ENCODE measurements at places on chromosomes 1 and 21.
A peak's percentile ranks its signal among the peaks of the same experiment; 100 is the strongest.

- DNase-seq, result no peak
Observed at GRCh38 chr1:212814537-212815334, 23.0 kb downstream of the TATDN3 start.

- no peak for DNase-seq
Observed at GRCh38 chr1:8429549-8430110, 111.7 kb downstream of the SLC45A1 start.

DNA sequence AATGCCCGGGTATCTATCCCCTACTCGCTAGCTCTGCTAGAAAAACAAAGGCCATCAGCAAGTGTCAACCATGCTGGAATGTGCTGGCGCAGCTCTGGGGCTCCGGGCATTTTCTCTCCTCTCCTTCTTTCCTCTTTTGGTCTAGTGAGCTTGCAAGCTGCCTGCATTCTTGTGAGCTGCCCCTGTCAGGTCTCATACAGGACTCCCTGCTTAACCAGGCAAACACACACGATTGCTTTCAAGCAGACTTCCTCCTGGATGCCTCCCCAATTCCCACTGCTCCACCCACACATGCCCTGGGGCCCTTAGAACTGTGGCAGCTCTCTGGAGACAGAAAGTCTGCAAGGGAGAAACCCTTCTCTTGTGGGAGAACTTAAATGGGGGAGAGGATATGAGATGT, 35.7 kb upstream of the SUCO start:
- no peak for DNase-seq

DNA sequence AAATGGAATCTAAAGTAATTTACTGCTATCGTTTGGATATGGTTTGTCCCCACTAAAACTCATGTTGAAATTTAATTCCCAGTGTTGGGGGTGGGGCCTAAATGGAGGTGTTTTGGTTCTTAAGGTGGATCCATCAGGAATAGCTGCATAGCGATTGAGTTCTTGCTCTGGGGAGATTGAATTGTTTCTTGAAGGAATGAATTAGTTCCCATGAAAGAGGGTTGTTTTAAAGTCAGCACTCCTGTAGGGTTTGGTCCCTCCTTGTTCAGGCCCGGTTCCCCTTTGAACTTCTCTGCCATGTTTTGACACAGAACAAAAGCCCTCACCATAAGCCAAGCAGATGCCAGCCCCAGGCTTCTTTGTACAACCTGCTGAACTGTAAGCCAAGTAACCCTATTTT, 170.9 kb downstream of the COL11A1 start:
- no peak for DNase-seq

GRCh38 chr1:118841521-118841920, 146.6 kb downstream of the TBX15 start:
- DNase-seq, result no peak

DNA sequence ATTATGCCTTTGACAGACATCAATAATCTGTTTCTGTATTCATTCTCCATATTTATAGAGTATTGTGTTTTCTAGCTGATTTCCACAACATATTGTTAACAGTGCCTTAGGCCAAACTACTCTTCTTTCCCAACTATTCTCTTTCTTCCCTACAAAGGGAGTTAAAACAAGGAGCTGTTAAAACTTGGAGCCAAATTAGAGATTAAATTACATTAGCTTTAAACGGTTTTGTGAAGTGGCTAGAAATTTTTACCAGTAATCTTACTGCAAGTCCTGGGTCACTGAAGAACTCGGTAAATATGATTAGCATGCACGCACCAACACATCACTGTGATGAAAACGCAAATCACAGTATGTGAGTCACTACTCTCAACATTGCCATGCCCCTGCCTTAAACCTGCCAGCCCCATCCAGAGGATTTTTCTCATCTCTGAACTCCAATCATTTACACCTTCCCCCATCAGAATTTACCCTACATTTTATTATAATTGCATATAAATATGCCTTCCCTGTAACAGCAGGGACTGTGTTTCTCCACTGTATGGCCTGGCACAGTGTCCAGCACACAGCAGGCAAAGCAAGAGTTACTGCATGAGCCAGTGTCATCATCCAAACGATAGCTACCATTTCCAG, 1.5 kb upstream of the PRDX6 start:
- no peak for DNase-seq

DNA sequence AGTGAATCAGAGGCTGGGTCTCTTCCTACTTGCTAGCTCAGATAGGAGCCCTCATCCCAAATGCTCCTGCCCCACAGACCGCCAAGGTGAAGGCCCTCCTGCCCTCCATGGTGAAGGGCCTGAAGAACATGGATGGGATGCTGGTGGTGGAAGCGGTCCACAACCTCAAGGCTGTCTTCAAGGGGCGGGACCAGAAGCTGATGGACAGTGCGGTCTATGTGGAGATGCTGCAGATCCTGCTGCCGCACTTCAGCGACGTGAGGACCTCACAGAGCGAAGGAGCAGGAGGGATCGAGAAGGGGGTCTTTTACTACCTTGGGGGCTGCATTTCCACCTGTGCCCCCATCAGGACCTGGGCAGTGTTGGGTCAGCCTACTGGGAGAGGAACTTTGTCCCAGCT, 14.6 kb upstream of the TTC4 start:
- no peak for DNase-seq

- DNase-seq, result no peak
Observed at GRCh38 chr21:38773099-38774061, 32.3 kb upstream of the ETS2 start.

GRCh38 chr1:205568135-205568468, 63.6 kb downstream of the CDK18 start:
- DNase-seq, result no peak

- no peak for DNase-seq
Observed at GRCh38 chr21:14672466-14672865, 126.4 kb upstream of the SAMSN1 start.

- DNase-seq, result no peak
Observed at GRCh38 chr1:229991104-229991513, 75.9 kb upstream of the GALNT2 start.

- no peak for DNase-seq
Observed at GRCh38 chr21:28871388-28872010, 121.2 kb downstream of the LTN1 start.

DNA sequence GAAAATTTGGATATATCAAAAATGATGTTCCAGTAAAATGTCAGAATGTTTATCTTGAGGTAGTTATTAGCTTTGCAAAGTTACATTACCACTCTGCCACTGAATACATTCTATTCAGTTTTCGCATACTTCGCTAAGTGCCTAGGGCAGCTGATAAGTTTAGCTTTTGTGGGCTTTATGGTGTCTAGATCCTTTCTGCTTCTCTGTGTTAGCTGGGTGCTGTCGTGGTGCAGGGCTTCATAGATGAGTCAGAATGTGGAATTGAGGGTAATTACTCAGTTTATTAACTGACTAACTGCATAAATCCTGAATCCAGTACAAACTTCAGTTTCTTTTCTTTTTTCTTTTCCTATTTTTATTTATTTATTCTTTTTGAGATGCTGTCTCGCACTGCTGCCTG, 21.5 kb downstream of the NCAM2 start:
- no peak for DNase-seq

DNA sequence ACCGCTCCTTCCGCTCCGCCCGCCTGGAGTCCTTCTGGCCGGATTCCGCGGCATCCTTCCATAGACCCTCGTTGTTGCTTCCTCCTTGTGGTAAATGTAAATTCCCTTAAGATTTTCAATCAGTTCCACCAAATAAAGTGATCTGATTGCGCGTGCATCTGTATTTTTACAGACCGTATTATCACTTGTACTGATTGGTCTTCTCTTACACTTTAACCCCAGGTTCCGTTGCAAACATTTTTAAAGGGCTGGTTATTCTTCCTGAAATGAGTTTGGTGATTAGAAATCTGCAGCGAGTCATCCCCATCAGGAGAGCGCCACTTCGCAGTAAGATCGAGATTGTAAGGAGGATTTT, 483 bp downstream of the YBEY start:
- DNase-seq, result no peak

GRCh38 chr1:223129229-223129901, 13.7 kb downstream of the TLR5 start:
- DNase-seq, result peak; percentile 50

GRCh38 chr1:170162459-170163246, 16.9 kb downstream of the NTMT2 start:
- no peak for DNase-seq

DNA sequence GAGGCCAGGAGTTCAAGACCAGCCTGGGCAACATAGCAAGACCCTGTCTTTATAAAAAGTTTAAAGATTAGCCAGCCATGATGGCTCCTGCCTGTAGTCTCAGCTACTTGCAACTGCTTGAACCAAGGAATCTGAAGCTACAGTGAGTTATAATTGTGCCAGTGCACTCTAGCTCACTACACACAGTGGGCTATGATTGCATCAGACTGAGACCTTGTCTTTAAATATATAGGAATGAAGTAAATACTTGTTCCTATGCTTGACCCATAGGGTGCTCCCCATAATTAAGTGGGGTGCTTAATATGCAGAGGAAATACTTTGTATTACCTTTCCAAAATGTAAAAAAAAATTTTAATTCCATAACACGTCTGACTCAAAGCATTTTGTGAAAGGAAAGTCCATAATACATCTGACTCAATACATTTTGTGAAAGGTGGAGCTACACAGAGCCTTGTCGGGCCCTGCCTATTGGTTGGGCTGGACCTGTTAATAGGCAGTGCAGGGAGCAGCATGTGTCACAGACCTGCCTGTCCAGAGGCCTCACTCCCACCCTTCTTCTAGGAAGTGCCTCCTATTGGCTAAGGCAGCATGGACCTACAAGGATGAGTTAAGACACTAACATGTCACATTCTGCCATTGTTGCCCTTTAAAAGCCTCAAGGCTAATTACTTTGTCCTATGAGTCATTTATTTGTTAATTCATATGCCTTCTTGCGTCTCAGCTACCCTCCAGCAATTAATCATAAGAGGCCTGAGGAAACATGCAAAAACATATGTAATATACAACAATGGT, 33.6 kb downstream of the CD58 start:
- no peak for DNase-seq

DNA sequence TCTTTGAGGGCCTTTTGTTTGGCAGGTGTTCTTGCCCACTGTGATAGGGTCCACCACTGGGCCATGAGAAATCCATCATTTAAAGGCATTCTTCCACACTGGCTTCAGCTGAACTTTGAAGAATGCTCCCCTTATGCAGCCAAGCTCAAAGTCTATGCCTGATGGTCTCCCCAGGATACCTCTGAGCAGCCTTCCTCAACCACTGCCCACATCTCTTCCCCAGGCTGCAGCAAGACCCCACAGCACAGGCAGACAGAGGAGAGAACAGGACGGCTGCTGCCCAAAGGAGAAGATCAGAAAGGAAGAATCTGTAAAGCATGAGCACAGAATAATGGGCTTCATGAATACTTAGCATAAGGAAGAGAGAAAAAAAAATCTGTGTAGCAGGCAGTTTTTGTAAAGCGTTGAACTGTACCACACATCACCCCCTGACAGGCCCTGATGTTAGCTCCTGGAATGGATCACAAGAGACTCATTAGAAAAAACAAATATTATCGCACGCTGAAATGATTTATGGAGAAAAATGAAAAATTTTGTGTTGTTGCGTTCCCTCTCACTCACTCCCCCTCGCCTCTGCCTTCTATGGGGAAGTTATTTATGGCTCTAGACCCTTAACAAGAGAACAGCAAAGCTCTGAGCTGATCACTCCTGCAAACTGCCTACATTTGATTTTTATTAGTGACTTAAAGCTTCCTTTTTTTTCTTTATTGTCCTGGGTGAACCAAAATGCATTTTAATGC, 134.1 kb downstream of the TMEM53 start:
- DNase-seq, result no peak

GRCh38 chr1:14909920-14910460, 243.6 kb upstream of the TMEM51 start:
- no peak for DNase-seq

DNA sequence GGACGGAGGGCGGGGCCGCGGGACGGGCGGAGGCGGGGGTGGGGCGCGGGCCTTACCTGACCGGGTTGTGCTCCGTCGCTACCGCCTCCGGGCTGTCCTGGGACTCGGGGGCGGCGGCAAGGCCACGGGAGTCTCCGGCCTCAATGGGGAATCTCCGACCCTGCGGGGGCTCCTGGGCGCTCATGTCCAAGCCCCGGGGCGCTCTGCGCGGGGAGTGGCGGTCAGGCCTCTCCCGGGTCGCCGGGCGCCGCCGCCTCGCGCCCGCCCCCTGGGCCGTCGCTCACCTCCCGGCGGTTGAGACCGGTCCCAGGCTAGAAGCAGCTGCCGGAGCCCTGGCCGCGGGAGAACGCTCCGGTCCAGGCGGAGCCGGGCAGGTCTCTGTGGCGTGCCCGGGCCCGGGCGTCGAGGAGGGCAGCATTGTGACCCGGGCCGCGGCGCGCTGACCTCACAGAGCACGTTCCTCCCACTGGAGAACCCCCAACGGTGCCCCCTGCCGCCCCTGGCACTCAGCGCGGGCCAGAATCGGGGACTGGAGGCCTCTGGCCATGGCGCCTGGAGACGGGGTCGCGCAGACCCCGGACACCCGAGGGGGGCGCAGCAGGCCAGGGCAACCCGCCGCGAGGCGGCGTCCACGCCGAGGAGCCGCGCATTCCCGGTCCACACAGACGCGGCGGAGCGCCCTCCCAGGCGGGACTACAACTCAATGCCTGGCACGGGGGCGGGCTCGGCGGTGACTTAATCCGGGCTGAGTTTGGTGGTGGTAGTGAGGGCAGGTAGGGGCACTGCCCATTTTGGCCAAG, 411 bp downstream of the FAM229A start:
- DNase-seq, result peak; percentile 32

DNA sequence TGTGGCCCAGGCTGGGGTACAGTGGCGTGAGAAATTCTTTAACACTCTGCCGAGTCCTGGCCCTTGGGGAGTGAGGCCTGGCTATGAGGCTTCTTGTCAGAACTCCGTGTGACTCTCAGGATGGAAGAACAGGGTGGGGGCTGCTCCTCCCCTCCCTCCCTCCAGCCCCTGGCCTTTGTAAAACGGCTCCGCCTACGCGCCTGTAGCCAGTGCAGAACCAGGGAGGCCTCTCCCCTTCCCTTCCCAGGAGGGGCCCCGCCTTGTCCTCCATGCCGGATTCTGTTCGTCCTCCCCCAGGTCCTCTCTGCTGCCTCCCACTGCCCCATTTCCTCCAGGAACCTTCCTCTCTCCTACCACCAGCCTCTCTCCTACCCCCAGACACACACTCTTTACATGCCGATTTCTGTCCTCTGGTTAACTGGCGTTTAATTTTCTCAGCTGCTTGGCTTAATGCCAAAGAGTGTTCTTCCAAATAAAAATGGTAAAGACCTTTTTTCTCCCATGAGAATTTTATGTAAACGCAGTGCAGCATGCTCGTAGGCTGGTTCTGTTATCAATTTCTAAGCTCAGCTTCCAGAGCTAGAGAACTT, 21.0 kb downstream of the PDE9A start:
- DNase-seq, result no peak

GRCh38 chr1:231557411-231557810, 28.9 kb downstream of the TSNAX start:
- no peak for DNase-seq

- DNase-seq, result no peak
Observed at GRCh38 chr1:119981986-119982815, 85.9 kb upstream of the ADAM30 start.

DNA sequence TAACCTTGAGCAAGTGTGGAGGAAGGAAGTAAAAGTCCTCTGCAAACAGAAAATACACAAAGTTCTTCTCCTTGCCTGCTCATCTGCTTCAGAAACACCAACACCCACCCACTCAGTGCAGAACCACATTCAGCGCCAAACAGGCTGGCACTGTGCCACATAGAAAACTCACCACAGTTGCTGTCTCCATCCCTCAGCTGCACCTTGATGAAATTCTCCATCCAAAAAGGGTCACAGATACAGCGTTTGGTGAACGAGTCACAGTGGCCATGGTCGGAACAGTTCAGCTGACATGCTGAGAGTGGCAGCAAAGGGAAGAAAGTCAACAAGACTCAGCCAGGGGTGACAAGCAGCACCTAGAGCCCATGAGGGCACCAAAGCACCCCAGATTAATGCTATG, 114.5 kb downstream of the KIAA0319L start:
- DNase-seq, result no peak
